ENCODE measurements at places on chromosomes 13 and 19. TPM values are rescaled to one million over a fixed set of nuclear protein-coding genes. Genes with fewer than 3 reads are reported as not detected.

DNA sequence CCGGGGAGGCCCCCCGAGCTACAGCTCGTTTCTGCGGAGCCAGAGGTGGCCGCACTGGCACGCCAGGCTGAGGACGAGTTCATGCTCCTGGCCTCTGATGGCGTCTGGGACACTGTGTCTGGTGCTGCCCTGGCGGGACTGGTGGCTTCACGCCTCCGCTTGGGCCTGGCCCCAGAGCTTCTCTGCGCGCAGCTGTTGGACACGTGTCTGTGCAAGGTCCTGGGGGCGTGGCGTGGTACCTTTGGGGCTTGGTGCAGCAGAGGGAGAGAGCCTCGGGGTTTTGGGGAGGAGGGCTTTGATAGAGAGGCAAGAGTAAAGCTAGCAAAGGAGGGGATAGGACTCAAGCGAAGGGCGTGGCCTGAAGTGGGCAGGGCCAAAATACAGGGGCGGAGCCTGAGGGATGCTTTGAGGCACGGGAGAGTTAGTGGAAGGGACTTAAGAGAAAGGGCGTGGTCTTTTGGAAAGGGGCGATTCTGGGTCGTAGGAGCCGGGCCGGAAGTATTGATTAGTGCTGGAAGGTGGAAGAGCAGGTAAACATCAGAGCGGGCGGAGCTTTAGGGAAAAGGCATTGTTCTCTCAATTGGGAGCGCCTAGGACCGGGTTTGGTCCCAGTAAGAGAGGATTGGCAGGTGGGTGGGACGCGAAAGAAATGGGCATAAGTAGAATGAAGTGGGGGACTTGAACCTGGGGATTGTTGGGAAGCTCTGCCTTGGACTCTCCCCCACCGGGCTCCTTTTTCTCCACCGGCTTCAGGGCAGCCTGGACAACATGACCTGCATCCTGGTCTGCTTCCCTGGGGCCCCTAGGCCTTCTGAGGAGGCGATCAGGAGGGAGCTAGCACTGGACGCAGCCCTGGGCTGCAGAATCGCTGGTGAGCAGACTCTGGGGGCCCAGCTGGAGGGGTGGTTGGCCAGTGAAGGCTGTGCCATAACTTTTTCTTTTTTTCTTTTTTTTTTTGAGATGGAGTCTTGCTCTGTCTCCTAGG is 1.2 kb downstream of the PPM1N start:
- no peak overlapping the region for H3K4me3 ChIP-seq
- H3K27ac ChIP-seq: no peak overlapping the region
- H3K36me3 ChIP-seq: no peaks in the 10 kb centered on the region
- H3K4me1 ChIP-seq: peaks cover 16% of the 10 kb centered on the region
- DNase-seq: peak; percentile 38
- H3K27me3 ChIP-seq: peaks cover 8% of the 10 kb centered on the region

DNA sequence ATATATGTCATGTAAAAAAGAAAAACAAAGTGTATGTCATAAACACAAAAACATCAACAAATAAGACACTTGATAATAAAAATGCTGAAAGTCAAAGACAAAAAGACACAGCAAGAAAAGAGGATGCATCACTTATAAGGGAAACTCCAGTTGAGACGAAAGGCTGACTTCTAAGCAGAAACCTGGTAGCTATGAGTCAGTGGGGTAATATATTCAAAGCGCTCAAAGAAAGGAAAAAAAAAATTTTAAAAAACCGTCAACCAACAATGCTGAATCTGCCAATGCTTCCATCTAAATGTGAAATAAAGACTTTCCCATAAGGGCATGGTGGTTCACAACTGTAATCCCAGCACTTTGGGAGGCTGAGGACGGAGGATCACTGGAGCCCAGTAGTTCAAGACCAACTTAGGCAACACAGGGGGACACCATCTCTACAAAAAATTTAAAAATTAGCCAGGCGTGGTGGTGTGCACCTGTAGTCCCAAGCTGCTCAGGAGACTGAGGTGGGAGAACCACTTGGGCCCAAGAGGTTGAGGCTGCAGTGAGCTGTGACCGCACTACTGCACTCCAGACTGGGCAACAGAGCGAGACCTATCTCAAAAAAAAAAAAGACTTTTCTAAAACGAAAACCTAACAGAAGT is 24.0 kb downstream of the USP12 start:
- H3K4me1 ChIP-seq: no peaks in the 10 kb centered on the region
- H3K36me3 ChIP-seq: no peaks in the 10 kb centered on the region
- no peak overlapping the region for H3K4me3 ChIP-seq
- no peak for DNase-seq
- no peak overlapping the region for H3K27ac ChIP-seq

- H3K4me3 ChIP-seq: peak overlapping the region; percentile 92
- H3K27me3 ChIP-seq: no peaks in the 10 kb centered on the region
- H3K27ac ChIP-seq: peak overlapping the region; percentile 3
- H3K36me3 ChIP-seq: no peaks in the 10 kb centered on the region
- H3K4me1 ChIP-seq: peaks cover 14% of the 10 kb centered on the region
Observed at GRCh38 chr19:45767881-45768654, 984 bp downstream of the SIX5 start.

DNA sequence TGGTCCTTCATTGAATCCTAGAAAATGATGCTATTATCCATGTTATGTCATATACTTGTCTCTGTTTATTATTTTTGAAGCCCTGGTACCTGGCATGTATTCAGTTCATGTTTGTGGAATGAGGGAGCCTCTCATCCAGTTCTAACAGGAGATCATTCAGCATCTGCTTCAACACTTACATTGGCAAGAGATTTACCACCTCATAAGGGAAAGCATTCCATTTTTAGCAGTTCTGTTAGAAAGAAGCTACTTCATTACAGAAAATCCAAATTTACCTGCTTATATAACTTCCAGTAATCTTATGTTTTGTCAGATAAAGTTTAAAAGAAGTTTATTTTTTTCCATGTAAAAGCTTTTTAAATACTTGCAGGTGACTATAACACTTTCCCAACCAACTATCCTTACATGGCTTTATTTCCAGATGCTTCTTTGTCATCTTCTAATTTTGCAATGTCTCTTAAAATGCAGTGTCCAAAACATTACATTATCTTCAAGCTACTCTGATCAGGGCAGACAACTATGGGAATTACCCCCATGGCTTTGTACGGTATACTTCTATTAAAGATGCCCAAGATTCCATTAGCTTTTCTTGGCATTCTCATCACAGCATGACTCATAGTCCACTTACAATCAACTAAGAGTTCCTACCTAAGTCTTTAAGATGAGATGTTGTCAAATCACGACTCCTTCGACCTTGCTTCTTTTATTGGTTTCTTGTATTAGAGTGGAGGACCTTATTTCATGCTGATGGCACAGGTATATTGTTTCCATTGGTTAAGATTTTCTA is 262.1 kb downstream of the PCDH9 start:
- H3K4me3 ChIP-seq: no peak overlapping the region
- DNase-seq: no peak
- H3K4me1 ChIP-seq: peaks cover 5% of the 10 kb centered on the region

DNA sequence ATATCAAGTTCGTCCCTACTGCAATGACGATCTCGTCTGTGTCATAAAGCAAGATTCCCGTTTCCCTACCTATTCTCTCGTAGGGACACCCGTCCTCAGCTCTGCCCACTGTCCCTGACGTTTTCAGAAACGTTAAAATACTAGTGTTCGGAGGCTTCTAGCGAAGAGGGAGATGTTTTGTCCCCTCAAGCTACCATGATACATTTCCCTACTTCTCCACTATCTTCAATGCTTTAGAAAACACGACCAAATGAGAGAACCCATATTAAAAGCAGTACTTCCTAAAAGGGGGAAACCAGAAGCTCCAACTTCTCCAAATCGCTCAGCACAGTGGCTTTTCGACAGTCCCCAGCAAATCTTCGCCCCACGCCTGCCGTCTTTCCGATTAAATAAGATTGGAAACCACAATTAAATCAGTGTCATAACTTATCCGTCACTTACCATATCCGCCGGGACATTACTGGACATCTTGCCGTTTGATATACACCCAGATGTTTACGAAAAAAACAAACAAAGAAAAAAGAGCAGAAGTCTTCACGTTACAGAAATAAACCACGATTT is 1.3 kb downstream of the UBL3 start:
- H3K4me1 ChIP-seq: peaks cover 24% of the 10 kb centered on the region
- H3K36me3 ChIP-seq: no peaks in the 10 kb centered on the region
- H3K27ac ChIP-seq: peak overlapping the region; percentile 83
- peaks cover 9% of the 10 kb centered on the region for H3K27me3 ChIP-seq
- H3K4me3 ChIP-seq: peak overlapping the region; percentile 99

GRCh38 chr13:43235028-43235427 is 211.6 kb downstream of the DNAJC15 start:
- no peak for DNase-seq
- no peak overlapping the region for H3K4me3 ChIP-seq
- H3K36me3 ChIP-seq: no peaks in the 10 kb centered on the region
- H3K27ac ChIP-seq: no peak overlapping the region
- H3K4me1 ChIP-seq: no peaks in the 10 kb centered on the region

DNA sequence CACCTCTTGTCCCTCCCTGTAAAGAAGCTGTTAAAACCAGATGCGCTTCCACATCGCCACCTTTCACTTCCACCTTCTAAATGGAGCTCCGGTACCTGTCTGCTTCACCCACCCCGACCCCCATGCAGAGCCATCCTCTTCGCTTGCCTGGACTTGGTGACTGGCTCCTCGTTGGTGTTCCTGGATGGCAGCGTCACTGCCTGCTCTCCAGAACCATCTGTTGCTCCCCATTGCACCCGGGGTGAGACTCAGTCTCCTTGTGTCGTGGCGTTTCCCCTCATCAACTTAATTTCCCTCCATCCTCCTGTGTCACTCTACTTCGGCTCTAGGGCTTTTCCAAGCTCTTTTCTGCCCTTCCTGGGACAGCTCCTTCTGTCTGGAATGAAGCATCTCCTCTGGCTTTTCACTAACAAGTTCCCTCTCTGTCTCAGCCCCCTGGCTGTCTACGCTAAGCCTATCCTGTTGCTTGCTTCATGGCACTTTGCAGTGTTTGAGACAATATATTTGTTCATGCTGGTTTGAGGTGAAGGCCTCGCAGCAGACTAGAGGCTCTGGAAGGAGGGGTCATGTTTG is 10.3 kb downstream of the CEBPG start:
- H3K4me3 ChIP-seq: no peak overlapping the region
- no peaks in the 10 kb centered on the region for H3K27me3 ChIP-seq
- peaks cover 16% of the 10 kb centered on the region for H3K36me3 ChIP-seq
- H3K27ac ChIP-seq: no peak overlapping the region

- no peak overlapping the region for H3K27ac ChIP-seq
- no peak for DNase-seq
- no peaks in the 10 kb centered on the region for H3K36me3 ChIP-seq
- H3K4me3 ChIP-seq: no peak overlapping the region
Observed at GRCh38 chr13:99624936-99625540, 123.8 kb downstream of the TM9SF2 start.

DNA sequence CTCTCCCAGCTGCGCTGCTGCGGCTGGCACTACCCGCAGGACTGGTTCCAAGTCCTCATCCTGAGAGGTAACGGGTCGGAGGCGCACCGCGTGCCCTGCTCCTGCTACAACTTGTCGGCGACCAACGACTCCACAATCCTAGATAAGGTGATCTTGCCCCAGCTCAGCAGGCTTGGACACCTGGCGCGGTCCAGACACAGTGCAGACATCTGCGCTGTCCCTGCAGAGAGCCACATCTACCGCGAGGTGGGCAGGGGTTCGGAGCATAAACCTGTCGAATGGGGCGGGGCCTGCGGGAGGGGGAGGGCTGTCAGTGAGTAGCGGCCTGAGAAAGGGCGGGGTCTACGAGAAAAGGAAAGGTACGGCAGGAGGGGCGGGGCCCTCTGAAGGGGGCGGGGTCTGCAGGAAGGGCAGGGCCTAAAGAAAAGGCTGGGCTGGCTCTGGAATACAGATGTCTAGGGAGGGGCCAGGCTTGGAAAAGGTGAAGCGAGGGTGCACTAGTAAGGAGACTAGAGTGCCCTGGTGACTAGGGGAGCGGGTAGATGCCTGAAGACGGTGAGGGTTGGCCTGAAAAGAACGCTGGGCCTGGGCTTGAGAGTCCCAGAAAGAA is 3.6 kb downstream of the CD37 start:
- no peaks in the 10 kb centered on the region for H3K27me3 ChIP-seq
- H3K4me1 ChIP-seq: peaks cover 15% of the 10 kb centered on the region
- DNase-seq: peak; percentile 52

GRCh38 chr13:107883561-107884175 is 331.7 kb downstream of the LIG4 start:
- no peak overlapping the region for H3K4me3 ChIP-seq
- H3K4me1 ChIP-seq: no peaks in the 10 kb centered on the region
- H3K27ac ChIP-seq: no peak overlapping the region
- no peaks in the 10 kb centered on the region for H3K36me3 ChIP-seq
- H3K27me3 ChIP-seq: no peaks in the 10 kb centered on the region

GRCh38 chr19:19171821-19172532 is 1.9 kb upstream of the MEF2B start:
- DNase-seq: no peak
- H3K4me1 ChIP-seq: peaks cover 5% of the 10 kb centered on the region
- H3K4me3 ChIP-seq: no peak overlapping the region
- no peaks in the 10 kb centered on the region for H3K27me3 ChIP-seq
- no peaks in the 10 kb centered on the region for H3K36me3 ChIP-seq

GRCh38 chr19:18672606-18673337 is 10.7 kb upstream of the CRTC1 start:
- no peaks in the 10 kb centered on the region for H3K27me3 ChIP-seq
- peaks cover 9% of the 10 kb centered on the region for H3K4me1 ChIP-seq
- H3K36me3 ChIP-seq: peaks cover 2% of the 10 kb centered on the region
- peak; percentile 65 for DNase-seq

DNA sequence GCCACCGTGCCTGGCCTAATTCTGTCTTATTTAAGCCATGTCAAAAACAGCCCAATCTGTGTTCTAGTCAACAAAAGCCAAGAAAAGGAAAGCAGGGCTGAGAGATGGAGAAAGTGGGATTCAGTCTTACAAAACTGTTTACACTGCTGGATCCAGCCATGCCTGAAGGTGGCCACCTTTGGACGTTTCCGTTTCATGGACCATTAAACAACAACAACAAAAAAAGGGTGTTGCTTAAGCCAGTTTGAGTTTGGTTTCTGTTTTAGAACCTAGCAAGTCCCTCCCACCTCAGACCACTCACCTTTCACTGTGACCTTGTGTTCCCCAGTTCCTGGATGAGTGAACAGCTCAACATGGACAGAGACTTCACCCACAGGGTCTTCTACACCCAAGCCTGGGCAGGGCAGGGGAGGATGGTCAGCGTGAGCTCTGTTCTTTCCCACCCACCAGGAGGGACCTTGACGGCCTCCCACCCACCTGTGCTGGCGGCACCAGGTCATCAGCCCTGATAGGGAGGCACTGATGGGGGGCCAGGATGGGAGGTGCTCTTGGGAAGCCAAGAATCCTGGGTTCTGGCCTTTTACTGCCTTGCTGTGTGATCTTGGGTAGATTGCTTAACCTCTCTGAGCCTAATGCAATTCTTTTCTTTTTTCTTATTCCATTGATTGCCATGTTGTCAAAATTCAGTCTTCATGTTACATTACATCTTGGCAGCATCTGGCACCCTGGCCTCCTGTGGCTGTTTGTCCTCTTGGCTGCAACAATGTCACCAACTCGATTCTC is 56.2 kb downstream of the COLGALT1 start:
- H3K4me1 ChIP-seq: no peaks in the 10 kb centered on the region

Gene CEBPG
- 7.7 TPM for polyA plus RNA-seq

Gene KIR2DL4
- polyA plus RNA-seq: not detected

Gene CYP4F11
- not detected for polyA plus RNA-seq

Gene ANGPTL4
- polyA plus RNA-seq: 18.5 TPM
